ENCODE measurements at places on chromosomes 2 and 18. TPM values are rescaled to one million over a fixed set of nuclear protein-coding genes. Genes with fewer than 3 reads are reported as not detected.

The LRRTM1 gene
- polyA plus RNA-seq, result 2.5 TPM

The KCNIP3 gene
- polyA plus RNA-seq, result 7.4 TPM

The FABP1 gene
- not detected for polyA plus RNA-seq

The B3GNT7 gene
- polyA plus RNA-seq, result 3.3 TPM

The FSHR gene
- not detected for polyA plus RNA-seq

The SCG2 gene
- 1.3 TPM for polyA plus RNA-seq

The SP140 gene
- polyA plus RNA-seq, result 0.91 TPM

The PSMA8 gene
- polyA plus RNA-seq, result not detected

The HAAO gene
- 21.8 TPM for polyA plus RNA-seq

The MSTN gene
- polyA plus RNA-seq, result 2.4 TPM

The ANXA4 gene
- 88.4 TPM for polyA plus RNA-seq

All from right lung (tissue), 10 donors.